ENCODE measurements at places on chromosomes 5 and 9.
A peak's percentile ranks its signal among the peaks of the same experiment; 100 is the strongest.

DNA sequence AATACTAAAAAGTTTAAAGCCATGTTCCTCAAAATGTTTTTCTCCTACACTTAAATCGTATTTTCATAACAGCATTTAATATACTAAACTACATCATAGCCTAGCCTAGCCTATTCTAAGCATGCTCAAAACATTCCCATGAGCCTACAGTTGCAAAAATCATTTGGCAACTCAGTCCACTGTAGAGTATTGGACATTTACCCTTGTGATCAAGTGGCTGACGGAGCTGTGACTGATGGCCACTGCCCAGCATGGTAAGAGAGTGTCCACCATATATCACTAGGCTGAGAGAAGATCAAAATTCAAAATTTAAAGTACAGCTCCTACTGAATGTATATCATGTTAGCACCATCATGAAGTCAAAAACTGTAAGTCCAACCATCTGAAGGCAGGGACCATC lies 30.9 kb downstream of the SEMA5A start:
- DNase-seq: no peak

DNA sequence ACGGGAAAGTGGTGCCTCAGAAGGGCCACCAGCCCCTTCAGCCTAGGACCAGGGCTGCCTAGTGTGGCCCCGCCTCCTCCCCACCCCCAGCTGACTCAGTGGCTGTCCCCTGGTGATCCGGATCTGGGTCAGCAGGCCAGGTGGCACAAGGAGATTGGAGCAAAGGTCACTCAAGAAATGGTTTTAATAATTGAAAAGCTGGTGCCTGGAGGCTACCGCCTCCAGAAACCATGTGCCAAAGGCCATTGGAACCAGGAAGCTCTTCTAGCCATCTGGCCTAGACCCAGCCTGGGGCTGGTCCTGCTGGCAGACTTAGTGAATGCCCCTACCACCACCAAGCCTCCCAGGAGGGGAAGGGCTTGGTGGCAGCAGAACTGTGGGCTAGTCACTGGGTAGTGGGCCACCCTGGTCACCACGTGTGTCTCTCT lies 1.5 kb downstream of the ST6GALNAC4 start:
- no peak for DNase-seq

DNA sequence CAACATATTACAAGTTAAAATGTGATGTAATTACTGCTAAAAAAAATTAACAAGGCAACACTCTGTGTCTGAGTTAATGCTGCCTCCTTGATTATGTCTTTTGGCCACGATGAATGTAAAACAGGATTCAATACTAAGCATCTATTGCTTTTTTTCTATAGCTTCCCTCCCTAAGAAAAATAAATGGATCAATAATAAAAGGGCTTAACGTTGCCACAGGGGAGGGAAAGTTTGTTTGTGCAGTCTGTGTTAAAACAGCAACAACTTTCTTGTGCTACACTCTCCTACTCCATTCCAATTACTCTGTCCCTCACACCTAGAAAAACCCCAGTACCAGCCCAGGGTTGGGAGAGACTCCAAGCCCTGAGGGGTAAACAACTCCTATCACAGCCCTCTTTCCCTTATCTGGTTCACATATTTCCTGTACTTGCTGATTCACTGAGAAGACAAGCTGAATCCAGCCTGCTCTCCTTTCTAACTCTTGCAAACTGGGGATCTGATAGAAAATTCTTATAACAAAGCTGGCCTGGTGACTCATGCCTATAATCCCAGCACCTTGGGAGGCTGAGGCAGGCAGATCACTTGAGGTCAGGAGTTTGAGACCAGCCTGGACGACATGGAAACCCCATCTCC lies 44.8 kb downstream of the PTPN3 start:
- DNase-seq: peak; percentile 39

GRCh38 chr5:6096101-6096500 lies 282.2 kb downstream of the MED10 start:
- DNase-seq: no peak

DNA sequence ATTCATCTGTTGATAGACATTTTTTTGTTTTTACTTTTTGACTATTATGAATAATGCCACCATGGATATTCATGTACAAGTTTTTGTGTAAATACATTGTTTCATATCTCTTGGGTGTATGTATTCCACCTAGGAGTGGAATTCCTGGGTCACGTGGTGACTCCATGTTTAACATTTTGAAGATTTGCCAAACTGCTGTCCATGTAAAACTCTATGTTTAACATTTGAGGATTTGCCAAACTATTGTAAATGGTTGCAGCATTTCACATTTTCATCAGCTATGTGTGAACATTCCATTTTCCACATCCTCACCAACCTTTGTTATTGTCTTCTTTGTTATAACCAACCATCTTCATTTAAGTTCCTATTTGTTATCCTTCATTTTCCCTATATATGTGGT lies 12.2 kb downstream of the TMEFF1 start:
- DNase-seq: no peak

DNA sequence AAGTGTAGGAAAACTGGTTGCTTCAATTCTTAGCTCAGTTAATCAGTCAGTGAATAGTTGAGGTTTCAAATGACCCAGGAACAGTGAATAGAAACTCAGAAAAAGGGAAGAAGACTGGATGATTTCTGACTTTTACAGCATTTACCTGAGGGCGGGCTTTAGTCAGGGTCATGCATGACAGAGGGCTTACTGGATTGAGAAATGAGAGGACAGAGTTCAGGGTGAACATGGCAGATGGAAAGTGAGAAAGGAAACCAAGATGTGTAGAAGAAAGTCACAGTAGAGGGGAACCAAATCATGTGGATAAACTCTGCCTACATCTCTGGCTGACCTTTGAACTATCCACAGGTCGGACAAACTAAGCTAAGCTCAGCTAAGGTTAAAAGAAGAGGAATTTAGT lies 596.0 kb downstream of the SEMA5A start:
- no peak for DNase-seq

DNA sequence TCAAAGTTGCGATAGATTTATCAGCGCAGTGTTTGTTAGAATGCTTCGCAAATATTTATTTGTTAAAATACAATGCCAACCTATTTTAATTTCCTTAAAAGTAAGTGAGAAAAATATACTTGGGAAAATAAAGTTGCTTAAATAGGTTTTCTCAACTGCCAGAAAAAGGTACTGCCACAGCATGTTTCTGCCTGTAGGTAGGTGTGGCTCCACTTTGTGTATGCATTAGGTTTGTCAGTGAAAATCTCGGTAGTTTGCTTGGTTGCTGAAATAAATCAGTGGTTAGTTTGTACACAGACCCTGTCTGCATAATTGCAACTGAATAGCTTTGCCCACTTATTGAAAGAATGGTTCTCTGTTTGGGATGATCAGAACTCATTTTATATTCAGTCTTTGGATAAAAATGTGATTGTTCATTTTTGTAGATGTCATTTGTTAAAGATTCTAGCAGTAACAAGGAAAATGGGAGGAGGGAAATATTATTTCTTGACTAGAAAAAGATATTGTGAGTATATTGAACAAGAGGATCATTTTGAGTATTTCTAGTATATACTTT lies 25.7 kb downstream of the C9orf85 start:
- DNase-seq: no peak
